Stimulated activated CD4-positive, alpha-beta T cell treated with anti-CD3 and anti-CD28 coated beads, Interleukin-4, amount 100 ng/mL, for 1 hour (primary cell): ENCODE measurements at places on chromosomes 2 and 18.
A peak's percentile ranks its signal among the peaks of the same experiment; 100 is the strongest.

DNA sequence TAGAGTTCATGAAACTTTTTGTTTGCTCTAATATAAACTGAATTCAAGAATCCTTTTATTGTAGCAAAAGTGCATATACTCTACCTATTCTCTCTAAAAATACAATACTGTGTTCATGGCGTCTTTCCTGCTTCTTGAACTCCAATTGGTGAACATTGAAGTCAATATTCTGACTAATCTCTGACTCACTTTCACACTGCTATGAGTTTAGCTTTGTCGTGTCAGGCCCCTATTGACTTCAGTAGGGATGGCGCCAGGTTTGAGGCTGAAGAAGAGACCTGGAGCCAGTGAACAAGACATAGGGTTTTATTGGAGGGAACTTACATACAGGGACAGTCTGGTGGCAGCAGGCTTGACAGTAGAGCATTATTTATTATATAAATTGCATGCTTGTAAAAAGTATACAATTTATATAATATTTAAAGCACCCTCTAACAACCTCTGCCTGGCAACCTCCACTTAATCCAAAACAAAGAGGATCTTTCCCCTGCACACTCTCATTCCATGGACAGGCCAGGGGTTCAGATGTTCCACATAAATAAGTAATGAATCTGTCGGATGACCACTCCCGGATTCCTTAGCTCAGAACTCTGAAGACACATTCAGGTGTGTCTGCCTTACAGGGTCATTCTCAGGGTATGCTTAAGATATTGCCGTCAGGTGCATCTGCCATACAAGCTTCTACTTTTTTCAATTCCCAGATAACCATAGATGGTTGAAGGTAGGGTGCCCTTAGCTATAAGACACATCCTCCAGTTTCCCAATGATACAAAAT is 141.0 kb downstream of the CERS6 start:
- no peak for DNase-seq

GRCh38 chr2:230520875-230521155 is 104.8 kb downstream of the SP100 start:
- DNase-seq: no peak

GRCh38 chr18:55073116-55073515 is 113.9 kb upstream of the CCDC68 start:
- no peak for DNase-seq

- DNase-seq: no peak
Observed at GRCh38 chr18:35415511-35416073, 38.5 kb upstream of the ZNF396 start.

DNA sequence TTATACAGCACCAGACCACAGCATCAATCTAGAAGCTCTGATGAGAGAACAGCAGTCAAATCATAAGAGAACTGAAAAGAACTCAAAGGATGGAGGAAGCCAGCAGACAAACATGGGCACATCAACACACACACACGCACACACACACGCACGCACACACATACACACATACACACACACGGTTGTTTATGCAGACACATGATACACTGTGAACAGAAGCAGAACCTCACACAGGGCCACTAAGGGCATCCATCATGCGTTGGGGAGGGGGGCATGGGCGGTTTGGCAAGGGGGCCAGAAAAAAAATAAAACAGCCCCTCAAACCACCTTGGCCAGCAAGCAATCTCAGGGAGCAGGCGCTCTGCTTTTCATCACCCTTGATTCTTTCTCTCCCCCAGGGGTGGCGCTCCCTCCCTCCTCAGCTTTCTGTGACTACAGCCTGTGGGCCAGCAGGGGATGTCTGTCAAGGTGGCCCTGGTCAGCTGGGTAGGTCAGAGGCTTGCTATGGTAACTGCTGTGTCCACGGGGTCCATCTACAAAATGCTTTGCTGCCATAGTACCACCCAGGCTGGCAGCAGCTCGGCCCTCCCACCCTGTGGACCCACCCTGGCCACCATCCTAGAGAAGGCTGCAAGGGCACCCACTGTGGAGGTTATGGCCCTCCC is 318.0 kb downstream of the CELF4 start:
- no peak for DNase-seq

DNA sequence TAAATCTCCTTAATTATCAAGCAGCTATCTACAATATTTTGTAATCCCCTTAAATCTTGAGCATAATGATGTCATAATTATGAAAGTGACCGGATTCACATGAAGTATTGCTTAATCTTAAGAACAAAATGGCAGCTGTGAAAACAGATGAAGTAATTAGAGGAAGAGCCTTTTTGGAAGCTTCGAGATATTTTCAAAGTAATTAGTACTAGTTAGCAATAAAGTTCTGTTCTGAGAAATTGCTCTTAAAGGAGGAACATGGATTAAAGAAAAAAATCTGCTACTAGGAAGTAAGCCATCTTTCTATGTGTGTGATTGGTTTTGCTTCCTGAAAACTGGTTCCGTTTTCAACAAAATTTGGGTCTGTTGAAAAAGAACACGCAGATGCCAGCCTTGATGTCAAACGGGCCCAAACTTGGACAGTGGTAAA is 18.3 kb downstream of the CLUL1 start:
- no peak for DNase-seq

DNA sequence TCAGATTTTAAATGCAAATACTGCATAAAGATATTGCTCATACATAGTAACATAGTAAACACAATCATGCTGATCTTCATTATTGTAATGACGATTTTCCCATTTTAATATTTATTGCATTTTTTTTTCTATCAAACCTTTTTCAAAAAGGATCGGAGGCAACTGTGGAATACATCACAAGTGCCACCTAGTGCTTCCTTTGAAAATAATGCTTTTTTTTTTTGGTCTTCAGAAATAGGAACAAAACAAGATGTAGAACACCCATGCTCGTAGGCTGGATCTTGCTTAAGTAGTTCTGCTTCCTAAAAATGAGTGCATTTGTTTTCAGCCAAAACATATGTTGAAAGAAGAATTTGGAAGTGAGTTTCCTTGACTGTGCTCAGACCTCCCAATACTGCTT is 35.7 kb upstream of the GPR155 start:
- DNase-seq: no peak

- DNase-seq: no peak
Observed at GRCh38 chr2:213316001-213316735, 31.9 kb downstream of the SPAG16 start.

GRCh38 chr2:144136297-144137010 is 383.5 kb downstream of the ZEB2 start:
- DNase-seq: no peak

- DNase-seq: no peak
Observed at GRCh38 chr2:43539436-43539835, 56.4 kb downstream of the THADA start.

DNA sequence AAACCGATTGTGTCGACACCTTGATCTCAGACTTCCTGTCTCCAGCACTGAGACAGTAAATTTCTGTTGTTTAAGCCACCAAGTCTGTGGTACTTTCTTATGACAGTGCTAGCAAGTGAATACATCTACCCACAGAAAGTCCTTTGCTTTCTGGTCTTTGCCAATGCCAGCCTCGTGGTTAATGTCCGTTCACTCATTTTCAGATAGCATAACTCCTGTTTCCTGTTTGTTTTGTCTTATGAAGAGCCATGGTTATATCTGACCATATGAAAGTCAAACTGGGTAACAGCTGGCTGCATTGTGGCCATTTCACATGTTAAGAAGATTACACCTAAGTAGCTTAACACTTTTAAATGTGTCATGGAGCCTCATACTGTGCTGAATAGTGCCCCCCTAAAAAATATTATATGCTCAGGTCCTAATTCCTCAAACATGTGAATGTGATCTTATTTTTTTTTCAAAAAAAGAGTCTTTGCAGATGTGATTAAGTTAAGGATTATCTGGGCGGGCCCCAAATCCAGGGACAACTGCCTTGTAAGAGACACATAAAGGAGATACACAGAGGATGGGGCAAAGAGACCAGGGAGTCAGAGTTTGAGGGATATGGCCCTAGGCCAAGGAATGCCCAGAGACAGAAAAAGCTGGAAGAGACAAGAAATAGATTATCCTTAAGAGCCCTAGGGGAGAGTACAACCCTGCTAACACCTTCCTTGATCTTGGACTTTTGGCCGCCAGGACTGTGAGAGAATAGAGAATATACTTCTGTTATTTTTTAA is 118.0 kb downstream of the KCNE4 start:
- no peak for DNase-seq

- peak; percentile 32 for DNase-seq
Observed at GRCh38 chr2:43170405-43171105, 55.9 kb downstream of the ZFP36L2 start.

DNA sequence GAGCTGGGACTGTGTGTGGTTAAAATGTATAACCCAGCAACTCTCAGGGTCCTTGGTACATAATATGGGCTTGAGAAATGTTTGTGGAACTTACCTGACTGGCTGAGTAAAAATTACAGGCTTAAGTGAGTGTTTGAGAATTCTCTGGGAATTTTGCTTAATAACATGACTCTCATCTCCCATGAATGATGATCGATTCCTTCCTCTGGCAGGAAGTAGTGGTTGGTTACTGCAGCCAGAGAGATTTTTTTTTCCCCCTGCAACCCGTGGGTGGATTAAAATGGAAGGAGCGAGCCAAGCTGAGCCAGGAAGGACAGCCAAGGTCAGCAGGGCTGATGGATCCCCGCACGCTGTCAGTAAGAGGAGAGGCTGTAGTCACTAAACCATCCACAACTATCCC is 40.6 kb upstream of the RFX8 start:
- DNase-seq: no peak

GRCh38 chr2:239994086-239994485 is 31.1 kb downstream of the NDUFA10 start:
- no peak for DNase-seq

DNA sequence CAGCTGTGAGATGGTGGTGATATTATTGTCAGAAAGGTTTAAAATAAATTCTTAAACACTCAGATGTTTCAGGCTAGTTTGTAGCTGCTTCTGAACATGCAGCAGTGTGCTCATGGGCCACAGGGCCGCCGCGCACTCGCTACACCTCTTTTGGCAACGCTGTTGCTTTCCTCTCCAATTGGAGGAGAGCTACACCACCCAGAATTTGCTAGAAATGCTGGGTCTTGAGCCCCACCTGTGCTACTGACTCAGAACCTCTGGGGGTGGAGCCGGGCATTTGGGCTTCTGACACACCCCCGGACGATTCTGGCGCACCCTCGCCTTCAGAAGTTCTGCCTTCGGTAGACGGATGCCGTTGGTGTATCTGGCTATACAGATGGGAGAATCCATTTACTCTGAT is 15.7 kb downstream of the LRRFIP1 start:
- no peak for DNase-seq

GRCh38 chr2:233817995-233818638 is 36.2 kb downstream of the HJURP start:
- DNase-seq: no peak

DNA sequence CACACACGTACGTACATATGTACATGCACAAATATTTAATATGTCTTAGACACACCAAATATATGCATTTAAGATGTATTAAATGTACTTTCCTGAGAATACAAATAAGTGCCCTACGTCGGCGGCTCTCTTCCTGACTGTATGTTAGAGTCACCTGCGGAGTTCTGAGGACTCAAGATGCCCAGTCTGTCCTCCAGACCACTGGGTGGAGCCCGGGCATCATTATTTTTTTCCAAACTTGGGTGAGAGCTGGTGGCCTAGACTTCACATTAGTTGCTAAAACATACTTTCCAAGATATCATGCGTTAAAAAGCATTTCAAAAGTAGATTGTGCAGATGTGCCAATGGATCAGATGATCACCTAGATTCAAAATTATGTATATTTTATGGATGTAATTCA is 2.9 kb downstream of the IL18R1 start:
- DNase-seq: no peak

DNA sequence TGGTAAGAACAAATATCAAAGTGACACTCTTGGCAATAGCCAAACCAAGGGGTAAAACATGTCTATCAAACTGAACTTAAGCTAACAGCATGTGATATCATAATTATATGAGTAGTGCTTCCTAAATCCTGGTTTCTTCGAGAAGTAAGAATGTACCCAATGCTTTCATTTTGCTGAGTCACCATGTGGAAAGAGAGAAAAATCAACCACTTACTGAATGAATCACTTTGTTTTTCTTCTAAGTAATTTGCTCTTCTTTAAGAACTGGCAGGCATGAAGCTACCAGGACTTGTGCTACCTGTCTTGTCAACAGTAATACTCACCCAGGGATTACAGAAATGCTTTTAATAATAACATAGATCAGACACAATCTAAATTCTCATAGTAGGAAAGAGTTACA is 19.0 kb upstream of the DUSP19 start:
- no peak for DNase-seq

- no peak for DNase-seq
Observed at GRCh38 chr2:111627256-111627655, 256.7 kb downstream of the ANAPC1 start.

DNA sequence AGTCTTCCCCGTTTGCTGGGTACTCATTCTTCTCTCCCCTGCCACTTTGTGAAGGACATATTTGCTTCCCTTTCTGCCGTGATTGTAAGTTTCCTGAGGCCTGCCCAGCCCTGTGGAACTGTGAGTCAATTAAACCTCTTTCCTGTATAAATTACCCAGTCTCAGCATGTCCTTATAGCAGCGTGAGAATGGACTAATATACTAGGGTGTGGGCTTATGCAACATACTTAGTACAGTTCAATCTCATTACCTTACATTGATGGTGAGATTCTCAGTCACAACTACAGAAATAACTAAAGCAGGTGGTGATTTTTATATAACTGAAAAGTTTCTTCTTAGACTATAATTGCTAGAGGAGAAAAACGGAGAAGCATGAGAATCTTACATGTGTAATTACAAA is 237.9 kb upstream of the MMADHC start:
- no peak for DNase-seq

- no peak for DNase-seq
Observed at GRCh38 chr2:134232868-134233727, 20.8 kb upstream of the MGAT5 start.

DNA sequence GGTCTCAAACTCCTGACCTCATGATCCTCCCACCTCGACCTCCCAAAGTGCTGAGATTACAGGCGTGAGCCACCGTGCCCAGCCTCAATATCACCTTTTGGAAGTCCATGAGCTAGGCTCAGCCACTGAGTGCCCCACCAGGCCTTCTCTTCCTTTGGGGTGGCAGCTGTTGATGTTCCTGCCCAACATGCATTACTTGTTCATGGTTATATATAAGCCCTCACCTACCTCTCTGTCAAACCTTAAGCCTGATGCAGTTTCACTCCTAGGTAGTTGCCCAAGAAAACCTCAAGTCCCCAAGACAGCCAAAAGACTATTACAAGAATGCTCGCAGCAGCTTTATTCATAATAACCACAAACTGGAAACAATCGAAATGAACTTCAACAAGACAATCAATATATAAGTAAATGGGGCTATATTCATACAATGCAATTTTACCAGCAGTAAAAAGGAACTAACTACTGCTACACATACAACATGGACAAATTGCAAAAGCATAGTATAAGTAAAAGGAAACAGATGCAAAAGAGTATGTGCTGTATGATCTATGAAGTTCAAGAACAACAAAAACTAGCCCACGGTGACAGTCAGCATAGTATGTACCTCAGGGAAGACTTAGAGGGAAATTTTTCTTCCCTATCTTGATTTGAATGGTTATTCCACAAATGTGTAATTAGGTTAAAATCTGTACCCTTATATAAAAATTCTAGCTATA is 59.6 kb upstream of the REL start:
- no peak for DNase-seq
